Activated T-cell treated with anti-CD3 and anti-CD28 coated beads, Interleukin-2, amount 50 U/mL, for 48 hours (primary cell): ENCODE measurements at places on chromosomes 6 and 20.

DNA sequence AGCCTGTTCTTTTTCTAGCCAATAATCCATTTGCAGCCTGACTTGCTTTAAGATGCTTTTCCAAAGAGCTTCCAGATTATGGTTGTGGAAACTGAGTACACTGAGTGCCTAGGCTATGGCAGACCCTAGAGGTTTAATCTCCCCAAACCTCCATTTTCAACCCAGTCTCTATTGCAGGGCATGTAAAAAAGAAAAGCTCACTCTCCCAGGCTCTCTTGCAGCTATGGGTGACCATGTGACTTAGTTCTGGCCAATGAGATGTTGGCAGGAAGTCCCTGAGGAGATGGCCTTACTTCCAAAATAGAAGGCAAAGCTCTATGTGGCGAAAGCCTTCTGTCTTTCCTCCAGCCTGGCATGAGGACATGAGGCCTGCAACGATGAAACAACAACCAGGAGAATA lies 3.8 kb downstream of the PDRG1 start:
- DNase-seq, result no peak

DNA sequence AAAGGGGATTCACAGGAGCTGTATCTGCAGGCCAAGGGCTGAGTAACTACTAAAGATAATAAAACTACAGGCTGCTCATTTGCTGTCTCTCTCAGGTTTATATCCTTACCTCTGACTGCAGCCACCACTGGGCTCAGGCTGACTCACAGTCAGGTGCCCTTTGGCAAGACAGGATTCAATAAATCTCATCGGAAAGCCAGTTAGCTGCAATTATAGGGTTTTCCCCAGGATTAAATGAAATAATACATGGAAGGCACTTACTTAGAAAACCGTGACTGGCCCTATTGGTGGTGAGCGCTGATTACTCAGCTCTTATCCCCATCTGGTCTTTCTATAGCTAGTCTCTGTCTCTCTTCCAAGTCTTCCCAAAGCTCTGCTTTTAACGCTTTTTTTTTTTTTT lies 26.4 kb downstream of the RMND1 start:
- DNase-seq, result no peak

- DNase-seq, result peak; percentile 72
Observed at GRCh38 chr6:148464319-148465010, 121.8 kb downstream of the SASH1 start.

DNA sequence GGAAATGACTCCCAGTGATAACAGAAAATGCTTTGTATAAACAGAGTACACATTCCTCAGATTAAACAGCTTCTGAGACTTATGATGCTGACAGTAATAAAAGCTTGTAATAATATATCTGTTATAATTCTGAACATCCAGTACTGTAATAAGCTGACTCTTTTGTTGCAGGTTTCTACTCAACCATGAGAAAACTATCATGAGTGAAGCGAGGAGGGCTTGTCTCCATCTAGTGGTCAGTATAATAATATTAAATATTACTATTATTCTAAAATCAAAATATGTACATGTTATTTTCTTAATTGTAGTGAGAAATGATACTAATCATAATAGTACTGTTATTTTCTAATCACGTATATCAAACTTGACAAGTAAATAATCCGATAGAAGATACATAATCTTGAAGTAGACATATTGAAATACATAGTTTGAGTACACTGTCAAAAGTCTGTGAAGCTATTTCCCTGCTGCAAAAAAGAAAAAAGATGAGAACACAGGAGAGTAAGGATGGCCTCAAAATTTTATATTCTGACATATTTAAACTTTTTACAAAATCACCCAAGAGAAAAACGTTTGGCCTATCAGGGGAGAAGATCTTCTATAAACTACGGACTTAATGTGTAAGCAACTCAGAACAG lies 183.1 kb downstream of the MOXD1 start:
- no peak for DNase-seq

DNA sequence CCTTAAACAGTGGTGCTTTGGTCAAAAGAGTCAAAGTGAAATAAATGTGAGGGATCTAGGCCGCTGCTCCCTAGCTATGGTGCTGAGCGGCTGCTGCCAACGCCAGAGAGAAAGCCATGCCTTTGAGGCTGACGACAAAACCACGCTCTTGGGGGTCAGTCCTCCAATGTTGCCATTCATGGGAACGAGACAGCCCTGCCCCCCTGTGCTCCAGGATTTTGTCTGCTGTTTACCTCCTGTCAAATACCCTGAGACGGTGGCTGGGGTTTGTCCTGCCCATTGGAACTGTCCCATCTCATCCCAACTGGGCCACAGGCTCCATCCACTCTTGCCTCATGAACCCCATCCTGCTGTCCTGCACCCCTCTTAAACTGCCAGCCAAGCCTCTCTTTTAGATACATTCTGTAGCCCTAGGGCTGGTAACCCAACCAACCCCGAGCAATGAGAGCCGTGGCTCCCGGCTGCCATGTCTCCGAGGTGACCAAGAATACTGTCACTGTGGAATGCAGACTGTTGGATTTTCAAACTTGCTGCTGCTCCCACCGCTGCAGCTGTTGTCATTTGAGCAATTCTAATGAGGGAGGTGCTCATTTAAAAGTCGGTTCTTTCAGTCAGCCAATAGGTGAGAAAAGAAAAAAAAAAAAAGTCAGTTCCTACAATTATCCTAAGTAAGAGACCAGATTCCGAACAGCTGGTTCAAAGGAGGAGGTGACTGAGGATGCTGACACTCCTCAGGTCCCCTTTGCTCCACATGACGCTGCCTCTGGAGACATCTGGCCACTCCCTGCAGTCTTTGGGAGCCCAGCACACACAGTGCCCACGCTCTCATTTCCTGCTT lies 73.1 kb upstream of the QKI start:
- DNase-seq, result no peak

DNA sequence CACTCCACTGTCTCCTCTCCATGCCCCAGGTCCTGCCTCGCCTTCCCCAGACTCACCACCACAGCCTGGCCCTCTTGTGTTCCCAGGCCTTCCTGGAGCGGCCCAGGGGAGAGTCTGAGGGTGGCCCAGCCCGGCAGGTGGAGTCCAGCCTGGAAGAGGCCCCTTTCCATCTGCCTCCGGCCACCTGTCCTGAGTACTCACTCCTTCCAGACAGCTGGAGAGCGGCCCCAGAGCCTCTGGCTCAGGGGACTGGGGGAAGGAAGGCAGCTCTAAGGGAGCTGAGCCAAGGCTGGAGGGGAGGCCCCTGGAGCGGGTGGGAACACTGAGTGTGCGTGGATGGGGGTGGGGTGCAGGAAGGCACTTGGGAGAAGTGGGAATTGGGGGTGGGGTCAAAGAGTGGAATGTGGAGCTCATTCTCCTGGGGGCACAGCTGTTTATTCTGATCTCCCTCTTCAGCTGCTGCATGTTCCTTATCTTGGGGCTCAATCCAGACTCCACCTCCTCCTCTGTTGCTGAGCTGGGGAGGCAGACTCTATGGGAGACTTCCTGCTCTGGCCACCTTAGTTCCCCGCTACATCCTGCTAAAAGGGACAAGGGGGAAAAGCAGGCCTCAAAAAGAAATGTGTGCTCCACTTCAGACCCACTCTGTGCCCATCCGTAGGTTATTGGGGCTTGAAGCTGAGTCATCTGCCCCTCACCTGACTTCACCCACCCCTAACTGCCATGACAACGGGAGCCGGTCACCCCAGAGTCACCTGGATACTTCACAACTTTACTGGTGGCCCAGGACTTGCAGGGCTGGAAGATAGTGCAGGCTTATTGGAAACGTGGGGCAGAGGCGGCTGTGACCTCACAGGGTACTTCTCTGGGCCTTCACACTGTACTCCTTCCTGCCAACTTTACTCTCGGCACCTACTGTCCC lies 19.5 kb upstream of the TAF8 start:
- no peak for DNase-seq

- DNase-seq, result no peak
Observed at GRCh38 chr6:7157752-7158616, 50.2 kb downstream of the RREB1 start.

- no peak for DNase-seq
Observed at GRCh38 chr20:57387945-57388371, 3.2 kb upstream of the RBM38 start.
